ENCODE measurements at places on chromosomes 7 and 10.
A peak's percentile ranks its signal among the peaks of the same experiment; 100 is the strongest.

- peak; percentile 88 for DNase-seq
These were observed 163.0 kb upstream of the KLF14 start for GRCh38 chr7:130896898-130897514.

- no peak for DNase-seq
These were observed 280.3 kb upstream of the PODXL start for GRCh38 chr7:131836733-131837132.

DNA sequence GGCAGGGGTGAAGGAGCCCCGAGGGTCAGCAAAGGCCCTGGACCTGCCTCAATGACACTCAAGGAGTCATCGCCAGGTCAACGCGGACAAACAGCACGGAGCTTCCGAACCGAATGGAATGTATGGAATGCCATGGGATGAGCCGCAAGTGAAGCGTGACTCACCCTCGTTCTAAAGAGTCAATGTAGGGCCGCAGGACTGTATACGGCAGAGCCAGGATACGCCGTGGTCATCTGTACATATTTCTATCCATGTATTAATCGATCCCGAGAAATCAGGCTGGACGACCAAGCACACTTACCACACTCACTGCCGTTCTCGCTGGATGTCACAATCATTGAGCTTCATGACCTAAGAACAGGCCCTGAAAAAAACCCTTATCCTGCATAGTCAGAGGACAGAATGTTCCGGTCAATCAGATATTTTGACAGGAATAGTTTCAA, 4.3 kb downstream of the SNX8 start:
- peak; percentile 78 for DNase-seq

GRCh38 chr10:117539361-117539773, 3.2 kb upstream of the EMX2 start:
- DNase-seq: peak; percentile 81

GRCh38 chr10:133135116-133135465, 24.9 kb upstream of the KNDC1 start:
- DNase-seq: no peak

Measured in kidney tubule cell (primary cell).